ENCODE measurements at places on chromosomes 13 and 19. TPM values are rescaled to one million over a fixed set of nuclear protein-coding genes. Genes with fewer than 3 reads are reported as not detected.

Gene EPS8L1
- 2.7 TPM for total RNA-seq

Gene ADAMTSL5
- 1.9 TPM for total RNA-seq

- peak; percentile 99 for DNase-seq
Measured at GRCh38 chr19:8592231-8593009, 15.2 kb upstream of the MYO1F start.

GRCh38 chr13:24842549-24843274, 78.7 kb downstream of the RNF17 start:
- DNase-seq: no peak

DNA sequence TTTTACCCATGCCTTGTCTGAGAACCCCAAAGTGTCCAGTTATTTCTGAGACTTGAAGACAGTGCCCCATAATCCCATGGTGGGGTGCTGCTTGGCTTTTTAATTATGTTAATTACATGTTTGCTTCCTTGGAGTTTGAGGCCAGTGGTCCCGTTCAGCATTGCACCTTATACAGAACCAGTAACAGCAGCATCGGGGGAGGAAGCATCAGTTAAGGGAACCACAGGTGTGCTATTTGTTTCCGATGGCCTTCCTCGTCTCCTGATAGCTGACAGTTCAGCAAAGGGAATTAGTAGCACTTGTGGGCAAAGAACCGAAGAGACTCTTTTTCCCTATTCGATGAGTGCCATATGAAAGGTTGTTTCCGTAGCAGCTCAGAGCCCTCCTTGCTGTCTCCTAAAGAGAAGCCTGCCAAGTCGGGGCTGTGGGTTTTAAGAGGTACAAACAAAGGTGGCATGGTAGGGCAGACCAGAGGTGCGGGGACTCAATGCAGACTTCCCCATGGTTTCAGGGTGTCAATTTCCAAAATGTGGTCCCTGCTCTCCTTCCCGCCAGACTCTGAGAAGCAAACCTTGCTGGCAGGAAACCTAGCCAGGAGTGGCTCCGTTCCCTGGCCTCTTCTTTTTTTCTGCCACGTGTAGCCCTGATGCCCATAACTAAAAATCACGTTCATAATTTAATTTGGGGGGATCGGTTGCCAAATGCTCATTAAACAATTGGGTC, 225.2 kb upstream of the TSHZ3 start:
- no peak for DNase-seq

Measured in activated CD4-positive, alpha-beta memory T cell treated with anti-CD3 and anti-CD28 coated beads for 36 hours (primary cell).